Coronary artery (tissue), 2 donors: ENCODE measurements at places on chromosomes 4 and X.

DNA sequence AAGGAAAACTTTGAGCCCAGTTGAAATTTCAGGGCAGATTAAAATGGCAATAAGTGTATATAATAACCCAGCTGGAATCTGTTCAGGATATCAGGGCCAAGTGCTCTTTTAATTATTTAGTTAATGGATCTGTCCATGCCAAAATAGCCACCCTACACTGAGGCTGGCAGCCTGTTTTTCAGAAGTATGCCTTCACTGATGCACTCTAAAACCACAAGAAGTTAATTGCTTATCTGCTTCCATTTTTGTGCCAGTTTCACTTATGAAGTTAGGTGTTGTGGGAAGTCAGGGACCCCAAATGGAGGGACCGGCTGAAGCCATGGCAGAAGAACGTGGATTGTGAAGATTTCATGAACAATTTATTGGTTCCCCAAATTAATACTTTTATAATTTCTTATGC, 960.3 kb downstream of the C4orf33 start:
- no peak for DNase-seq

- DNase-seq = no peak
Measured at GRCh38 chr4:182225257-182225852, 17.8 kb upstream of the TENM3 start.

DNA sequence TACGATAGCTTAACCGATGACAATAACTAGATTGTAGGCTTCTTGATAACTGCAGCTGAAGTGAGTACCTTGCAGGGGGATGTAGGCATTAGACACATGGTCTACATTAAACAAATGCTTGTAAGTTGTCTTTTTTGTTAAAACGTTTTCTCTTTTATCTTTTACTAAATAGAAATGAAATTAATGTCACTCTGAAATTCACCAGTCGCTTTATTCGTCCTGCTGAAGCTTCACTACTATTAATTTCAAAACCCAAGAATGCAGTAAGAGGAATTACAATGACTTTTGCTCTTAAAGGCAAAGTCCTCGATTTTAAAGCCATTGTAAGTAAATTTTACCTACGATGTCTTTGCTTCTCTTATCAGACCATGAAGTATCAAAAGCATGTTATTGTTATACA, 239.7 kb downstream of the CFAP47 start:
- no peak for DNase-seq

GRCh38 chr4:1542516-1543320, 136.5 kb upstream of the NKX1-1 start:
- DNase-seq = no peak

DNA sequence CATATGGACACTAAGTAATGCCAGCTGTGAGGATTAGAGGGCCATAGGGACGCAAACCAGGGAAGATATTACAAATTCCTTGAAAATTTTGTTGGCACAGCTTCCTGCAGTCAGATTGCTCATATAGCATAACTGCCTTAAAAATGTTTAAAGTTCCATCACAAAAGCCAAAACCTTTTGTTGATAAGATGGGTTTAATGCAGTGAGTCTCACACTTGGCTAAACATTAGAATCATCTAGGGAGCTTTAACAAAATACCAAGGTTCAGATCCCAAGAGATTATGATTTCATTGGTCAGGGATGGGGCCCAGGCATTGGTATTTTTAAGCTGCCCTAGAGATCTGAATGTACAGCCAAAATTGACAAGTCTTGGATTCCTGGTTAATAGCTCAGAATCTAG, 376.5 kb upstream of the MAD2L1 start:
- DNase-seq = no peak

GRCh38 chrX:53320543-53321229, 39.3 kb upstream of the IQSEC2 start:
- DNase-seq = no peak

DNA sequence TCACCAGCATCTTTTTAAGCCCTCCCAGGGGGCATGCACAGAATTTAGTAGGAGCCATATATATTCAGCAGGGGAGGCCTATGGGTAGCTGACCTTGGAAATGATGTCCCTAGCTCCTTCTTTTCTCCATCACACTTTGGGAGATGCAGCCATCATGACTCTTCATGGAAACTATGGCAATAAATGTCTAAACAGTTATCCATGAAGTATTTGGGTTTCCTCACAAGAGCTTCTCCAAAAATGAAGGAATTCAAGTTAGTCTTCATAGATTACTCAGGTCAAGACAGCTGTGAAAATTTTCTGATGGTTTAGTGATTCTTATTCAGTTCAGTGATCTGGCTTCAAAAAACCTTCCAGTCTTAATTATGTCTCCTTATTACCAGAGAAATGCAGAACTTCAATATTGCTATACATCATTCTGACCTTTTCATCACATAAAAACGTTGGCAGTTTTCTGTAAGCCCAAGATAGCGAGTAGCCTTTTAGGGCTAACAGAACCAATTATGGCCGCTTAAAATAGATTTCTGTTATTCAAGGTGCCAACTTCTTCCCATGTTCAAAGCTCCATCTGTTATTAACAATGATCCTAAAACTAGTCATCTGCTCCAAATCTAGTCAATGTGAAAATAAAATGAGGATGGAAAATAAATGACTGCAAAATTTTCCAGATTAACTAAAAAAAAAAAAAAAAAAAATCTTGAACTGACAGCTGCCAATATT, 52.5 kb downstream of the TMEM156 start:
- DNase-seq = no peak

DNA sequence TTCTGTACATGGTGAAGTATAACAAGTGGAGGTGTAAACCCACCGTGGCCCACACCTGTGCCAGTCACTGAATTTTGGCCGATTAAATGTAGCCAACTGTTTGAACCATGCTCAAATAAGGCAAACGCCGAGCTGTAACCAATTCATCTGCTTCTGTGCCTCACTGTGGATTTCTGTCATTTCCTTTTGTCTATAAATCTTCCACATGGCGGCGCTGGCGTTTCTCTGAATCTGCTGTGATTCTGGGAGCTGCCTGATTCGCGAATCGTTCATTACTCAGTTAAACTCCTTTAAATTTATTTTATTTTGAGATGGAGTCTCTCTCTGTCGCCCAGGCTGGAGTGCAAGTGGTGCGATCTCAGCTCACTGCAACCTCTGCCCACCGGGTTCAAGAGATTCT, 19.2 kb downstream of the SUPT20HL2 start:
- no peak for DNase-seq

DNA sequence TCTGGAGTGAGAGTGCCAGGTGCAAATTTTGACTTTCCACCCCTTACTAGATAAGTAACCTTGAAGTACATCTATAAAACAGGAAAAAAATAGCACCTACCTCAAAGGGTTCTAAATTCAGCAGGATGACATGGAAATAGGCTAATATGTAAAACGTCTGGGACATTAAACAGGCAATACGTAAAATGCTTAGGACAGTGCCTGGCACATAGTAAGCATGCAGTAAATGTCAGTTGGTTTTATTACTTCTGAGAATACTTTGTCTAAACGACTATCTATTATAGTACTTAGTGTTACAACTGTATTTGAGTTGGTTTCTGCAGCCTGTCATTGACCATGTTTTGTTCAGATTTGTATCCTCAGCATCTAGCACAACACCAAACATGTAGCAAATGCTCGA, 70.8 kb downstream of the ARX start:
- no peak for DNase-seq

GRCh38 chr4:84569009-84569408, 13.9 kb upstream of the CDS1 start:
- no peak for DNase-seq

DNA sequence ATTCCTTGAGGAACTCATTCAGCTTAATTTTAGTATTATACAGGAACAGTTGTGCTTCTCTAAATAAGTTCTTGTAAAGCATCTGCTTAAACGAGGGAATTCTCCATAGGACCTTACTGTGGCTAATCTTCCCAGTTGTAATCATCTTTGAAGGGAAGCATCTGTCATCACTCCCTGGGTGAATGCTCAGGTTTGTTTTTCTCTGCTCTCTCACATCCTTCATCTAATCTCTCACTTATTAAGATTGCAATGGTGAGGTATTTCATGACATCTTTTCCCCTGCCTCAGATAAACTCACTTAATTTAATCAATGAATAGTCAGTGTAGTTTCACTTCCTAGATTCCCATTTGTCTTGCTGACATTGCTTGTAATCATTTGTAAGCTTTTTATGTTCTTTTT, 121.8 kb upstream of the ADAMTS3 start:
- DNase-seq = no peak

DNA sequence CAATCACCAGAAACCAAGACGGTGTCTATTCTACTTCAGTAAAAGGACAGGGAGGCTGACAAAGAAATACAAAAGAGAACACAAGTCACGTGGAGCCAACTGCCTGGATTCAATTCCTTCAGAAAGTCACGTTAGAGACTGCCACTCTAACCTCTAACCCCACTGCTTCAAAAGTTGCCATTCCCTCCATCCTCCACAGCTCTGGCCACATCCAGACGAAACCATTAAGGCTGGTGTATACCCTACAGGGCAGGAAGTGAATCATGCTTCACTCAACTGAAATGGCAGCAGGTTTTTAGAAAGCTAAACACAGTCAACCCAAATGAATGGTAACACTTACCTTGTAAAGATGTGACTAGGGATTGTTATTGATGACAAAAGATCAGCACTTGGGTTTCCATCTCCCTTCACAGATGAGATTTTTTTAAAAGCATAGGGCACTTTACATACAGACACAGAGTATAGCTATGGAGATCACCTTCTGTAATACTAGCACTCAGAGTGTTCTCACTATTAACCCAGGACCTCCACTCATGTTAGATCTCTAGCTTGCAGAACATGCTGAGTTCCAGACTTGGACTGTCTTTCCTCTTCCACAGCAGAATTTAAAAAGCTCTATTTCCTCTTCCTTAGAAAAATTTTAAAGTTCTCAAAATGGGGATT, 37.4 kb downstream of the MAML3 start:
- DNase-seq = no peak

DNA sequence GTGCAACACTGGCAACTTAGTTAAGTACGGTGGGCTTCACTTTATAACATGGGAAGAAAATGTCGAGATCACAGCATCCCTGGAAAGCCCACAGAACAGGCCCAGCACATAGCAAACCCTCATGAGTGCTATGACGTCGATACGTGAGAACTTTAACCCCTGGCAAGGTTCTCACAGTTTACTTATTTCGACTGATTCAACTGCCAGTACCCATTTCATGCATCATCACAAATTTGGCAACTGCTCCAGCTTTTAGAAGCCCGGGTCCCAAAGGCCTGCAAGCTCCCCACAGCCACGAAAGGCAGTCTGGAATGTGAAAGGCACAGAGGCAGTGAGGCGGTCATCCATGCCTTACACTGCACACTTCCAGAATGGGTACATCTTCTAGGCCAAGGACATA, 41.2 kb downstream of the RELL1 start:
- no peak for DNase-seq

DNA sequence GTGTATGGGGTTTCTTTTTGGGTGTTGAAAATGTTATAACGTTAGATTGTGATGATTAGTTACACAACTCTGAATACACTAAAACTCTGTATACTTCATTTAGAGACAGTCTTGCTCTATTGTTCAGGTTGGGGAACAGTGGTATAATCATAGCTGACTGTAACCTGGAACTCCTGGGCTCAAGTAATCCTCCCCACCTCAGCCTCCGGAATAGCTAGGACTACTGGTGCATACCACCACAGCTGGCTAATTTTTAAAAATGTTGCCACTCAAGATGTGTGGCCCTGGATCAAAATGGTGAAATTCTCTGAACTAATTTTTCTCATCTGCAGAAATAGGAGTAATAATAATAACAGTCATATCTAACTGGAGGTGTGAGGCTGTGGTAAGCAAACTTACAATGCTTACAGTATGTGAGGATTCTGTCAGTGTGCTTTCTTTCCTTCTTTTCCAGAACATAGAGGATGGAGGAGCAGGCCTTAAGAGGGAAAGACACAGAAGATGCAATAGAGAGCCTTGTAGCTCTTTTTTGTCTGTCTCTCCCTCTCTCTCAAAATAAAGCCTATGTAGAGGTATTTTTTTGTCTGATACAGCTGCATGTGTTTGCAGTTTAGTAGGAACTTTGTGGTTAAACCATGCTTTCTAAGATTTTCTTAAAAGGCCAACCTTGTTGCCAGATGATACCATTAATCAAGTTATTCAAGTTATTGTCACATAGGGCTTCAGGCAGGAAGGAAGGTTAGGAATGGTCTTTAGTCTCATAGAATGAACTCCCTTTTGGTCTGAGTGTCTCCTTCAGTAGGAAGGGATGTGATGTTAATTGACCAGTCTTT, 7.5 kb downstream of the ADD1 start:
- DNase-seq = no peak

DNA sequence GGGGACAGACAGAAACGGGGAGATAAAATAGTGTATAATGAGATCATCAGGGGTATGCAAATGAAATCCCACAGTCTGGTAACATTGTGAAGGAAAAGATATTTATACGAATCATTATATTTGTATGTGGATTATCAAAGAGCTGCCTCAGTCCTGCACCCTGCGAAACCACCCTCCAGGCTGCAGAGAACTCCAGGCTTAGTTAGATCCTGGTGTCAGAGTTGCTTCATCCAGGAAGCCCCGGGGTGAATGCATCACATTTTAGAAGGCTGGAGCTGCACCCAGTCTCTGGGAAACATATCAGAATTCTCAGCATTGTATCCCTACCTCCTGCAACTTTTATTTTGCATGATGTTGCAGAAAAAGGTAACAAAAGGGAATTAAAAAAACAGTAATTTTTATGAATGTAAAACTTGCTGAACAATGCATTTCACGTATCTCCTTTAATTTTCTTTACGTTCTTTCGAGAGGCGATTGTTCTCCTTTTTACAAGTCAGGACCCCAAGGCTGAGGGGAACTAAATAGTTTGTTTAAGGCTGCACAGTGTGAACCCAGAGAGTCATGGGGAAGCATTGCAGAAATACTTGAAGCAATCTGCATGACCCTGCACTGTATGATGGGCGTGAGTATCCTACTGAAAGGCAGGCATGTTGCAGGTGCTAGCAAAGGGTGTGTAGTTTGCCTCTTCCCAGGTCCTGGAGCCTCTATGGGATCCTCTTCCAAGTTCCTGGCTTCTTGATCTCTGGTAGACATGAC, 299.5 kb upstream of the CLNK start:
- no peak for DNase-seq

- DNase-seq = no peak
Measured at GRCh38 chrX:78574306-78574705, 84.8 kb downstream of the RTL3 start.

GRCh38 chr4:20358110-20358509, 106.4 kb downstream of the SLIT2 start:
- no peak for DNase-seq

DNA sequence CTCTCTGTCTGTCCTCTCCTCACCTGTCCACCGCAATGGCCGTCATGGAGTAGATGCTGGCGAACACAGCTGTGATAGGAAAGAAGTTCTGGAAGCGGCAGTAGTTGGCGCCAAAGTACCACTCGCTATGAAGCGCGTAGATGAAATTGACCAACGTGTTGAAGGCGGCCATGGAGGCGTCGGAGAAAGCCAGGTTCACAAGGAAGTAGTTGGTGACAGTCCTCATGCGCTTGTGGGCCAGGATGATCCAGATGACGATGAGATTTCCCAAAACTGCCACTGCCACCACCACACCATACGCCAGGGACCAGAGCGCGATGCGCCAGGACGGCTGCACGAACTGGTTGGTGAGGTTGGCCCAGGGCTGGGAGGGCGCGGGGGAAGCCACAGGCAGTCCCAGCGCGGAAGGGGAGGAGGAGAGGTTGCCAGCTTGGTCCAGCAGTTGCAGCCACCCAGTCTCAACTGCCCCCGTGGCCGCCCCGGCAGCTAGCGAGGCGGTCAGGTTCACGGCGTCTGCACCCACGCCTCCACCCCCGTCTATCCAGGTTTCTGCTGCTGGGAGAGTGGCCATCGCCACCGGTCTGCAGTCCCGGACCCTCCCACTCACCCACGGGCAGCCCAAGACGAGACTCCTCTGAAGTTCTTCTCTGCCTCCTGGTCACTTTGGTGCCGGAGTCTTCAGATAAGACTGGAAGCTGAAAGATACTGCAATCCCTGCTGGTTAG, 518 bp downstream of the TACR3 start:
- no peak for DNase-seq
